Eye (tissue), 1 donor: ENCODE measurements at places on chromosomes 1 and 21.
A peak's percentile ranks its signal among the peaks of the same experiment; 100 is the strongest.

GRCh38 chr1:223248001-223248769 lies 105.1 kb upstream of the TLR5 start:
- DNase-seq: peak; percentile 43

GRCh38 chr1:106676021-106676420 lies 380.5 kb upstream of the PRMT6 start:
- DNase-seq: no peak

- no peak for DNase-seq
Observed at GRCh38 chr1:204756811-204757210, 71.3 kb upstream of the LRRN2 start.

- peak; percentile 26 for DNase-seq
Observed at GRCh38 chr1:45304311-45305081, 22.2 kb upstream of the HPDL start.

DNA sequence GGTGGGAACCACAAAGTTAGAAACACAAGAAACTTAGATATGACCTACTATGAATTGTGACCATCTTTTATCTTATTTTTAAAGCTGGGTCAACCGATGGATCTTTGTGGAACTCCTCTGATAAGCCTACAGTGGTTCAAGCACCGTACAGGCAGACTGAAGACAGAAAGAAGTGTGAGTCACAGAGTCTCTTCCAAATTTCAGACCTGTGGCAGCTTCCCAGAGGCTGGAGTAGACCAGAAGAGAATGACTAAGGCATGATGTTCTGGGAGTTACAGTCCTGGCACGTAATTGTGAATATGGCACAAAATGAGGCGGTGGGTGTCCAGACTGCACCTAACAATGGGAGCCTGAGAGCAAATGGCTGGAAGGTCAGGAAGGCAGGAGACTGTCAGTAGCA lies 70.0 kb downstream of the LMO4 start:
- DNase-seq: no peak
